ENCODE measurements at places on chromosomes 11 and 22.

- no peak for DNase-seq
Observed at GRCh38 chr11:16226245-16226644, 130.1 kb downstream of the SOX6 start.

- no peak for DNase-seq
Observed at GRCh38 chr11:115042002-115042401, 363.7 kb downstream of the NXPE2 start.

GRCh38 chr11:36239636-36240035 lies 49.6 kb downstream of the COMMD9 start:
- no peak for DNase-seq

DNA sequence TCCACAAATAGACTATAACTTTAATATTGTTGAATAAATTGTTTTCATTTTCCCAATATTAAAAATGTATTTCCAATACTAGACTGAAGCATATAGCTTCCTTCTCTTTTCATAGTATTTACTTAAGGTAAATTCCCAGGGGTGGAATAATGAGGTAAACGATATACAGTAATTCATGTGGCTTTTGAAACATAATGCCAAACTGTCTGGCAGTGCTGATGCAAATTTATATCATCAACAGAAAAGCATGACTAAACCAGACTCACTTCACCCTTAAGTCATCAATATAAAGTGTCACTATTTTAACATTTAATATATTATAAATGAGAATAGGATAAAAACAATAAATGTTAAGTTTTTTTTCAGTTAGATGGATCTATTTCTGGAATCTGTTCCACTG lies 13.6 kb downstream of the C2CD3 start:
- no peak for DNase-seq

GRCh38 chr11:123195188-123196059 lies at the start of gene CLMP:
Gene CLMP, minus strand, starts transcription at chr11:123195248. Its CDS starts 308 bp downstream, at chr11:123194940.
- peak; percentile 85 for DNase-seq

DNA sequence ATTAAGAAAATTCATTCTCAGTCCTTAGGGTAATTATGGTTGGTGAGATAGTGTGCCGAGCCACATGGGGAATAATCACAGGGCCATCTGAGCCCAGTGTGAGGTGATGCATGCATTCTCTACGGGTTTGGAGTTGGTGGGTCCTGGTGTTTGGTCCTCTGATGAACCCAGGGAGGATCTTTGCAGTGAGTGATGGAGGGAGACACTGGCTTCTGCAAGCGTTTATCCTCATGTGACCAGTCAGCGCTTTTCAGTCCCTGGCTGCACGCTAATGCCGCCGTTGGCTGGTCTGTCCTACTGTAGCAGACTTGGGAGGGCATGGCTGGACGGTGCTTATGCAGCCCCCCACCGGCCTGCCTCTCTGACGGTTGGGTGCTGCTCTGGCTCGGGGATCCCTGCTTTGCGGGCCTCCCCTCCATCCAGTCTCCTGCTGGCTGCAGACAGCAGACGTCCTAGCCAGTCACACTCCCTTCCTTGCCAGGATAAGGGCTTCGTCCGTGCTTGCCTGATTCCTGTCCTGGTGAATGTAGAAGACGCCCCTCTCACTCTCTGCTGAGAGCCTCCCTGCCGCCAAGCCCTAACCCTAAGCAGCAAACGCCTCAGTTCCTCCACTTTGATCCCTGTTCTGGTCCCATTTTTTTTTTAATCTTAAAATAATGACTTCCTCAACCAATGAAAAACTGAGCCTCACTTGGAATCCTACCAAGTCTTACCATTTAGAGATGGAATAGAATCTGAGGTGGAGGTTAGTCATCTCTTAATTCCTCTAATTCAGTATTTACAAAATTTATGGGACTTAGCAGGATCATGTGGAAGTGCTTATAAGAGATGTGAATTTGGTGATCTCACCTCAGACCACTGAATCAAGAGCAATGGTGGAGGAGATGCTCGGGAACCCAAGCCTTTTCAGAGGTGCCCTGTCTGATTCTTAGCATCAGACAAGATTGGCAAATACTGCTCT lies 143.7 kb upstream of the SORL1-AS1 start:
- no peak for DNase-seq

DNA sequence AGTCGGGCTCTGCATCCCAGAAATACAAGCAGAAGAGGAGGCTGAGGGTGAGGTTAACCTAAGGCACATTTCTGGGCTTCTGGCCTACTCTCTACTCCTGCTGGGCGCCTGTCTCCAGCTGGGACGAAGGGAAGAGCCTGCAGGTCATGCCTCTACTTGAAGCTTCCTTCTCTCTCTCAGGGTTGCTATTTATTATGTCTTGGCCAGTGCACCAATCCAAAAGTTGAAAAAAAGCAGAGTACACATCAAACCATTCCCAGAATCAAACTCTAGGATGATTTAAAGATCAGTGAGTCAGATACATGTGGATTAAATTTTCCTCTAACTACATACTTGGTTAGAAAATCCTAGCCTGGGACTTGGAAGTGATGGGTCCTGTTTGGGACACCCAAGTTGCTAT lies 60.2 kb upstream of the CDON start:
- no peak for DNase-seq

DNA sequence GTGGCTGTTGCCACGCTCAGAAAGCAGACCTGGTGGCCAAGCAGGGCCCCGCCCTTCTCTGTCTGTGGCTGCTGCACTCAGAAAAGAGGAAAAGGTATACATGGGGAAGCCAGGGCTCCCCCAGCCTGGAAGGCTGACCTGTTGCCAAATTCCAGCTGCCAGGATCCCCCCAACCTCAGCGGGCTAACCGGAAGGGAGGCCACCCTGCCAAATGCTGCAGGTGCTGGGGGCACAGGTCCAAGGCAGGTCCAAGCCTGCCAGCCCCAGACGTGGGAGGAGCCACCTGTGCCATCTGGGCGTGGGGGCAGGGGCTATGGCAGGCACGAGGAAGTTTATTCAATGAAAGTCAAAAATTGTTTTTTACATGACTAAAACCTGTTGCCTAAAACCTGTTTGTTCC lies 2.6 kb downstream of the NPTXR start:
- DNase-seq, result no peak

- no peak for DNase-seq
Observed at GRCh38 chr11:31582697-31583096, 73.1 kb downstream of the ELP4 start.

DNA sequence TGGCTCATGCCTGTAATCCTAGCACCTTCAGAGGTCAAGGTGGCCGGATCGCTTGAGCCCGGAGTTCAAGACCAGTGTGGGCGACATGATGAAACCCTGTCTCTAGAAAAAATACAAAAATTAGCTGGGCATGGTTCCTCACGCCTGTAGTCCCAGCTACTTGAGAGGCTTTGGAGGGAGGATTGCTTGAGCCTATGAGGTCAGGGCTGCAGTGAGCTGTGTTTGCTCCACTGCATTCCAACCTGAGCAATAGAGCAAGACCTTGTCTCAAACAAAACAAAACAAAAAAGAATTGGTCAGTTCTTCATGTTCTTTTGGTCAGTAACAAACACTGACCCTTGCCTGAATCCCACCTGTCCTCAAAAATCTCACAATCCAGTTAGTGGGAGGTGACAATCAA lies 36.7 kb upstream of the VSTM5 start:
- DNase-seq, result no peak

- DNase-seq, result no peak
Observed at GRCh38 chr11:12137005-12137690, 26.8 kb downstream of the MICAL2 start.

GRCh38 chr11:107467696-107468095 lies 10.1 kb upstream of the CWF19L2 start:
- DNase-seq, result no peak

- no peak for DNase-seq
Observed at GRCh38 chr11:68684385-68685356, at the start of gene GAL. Gene GAL, plus strand, starts transcription at chr11:68684544. Its CDS starts 380 bp downstream, at chr11:68684924.

GRCh38 chr11:91093141-91093540 lies 870.3 kb upstream of the CHORDC1 start:
- DNase-seq, result no peak

DNA sequence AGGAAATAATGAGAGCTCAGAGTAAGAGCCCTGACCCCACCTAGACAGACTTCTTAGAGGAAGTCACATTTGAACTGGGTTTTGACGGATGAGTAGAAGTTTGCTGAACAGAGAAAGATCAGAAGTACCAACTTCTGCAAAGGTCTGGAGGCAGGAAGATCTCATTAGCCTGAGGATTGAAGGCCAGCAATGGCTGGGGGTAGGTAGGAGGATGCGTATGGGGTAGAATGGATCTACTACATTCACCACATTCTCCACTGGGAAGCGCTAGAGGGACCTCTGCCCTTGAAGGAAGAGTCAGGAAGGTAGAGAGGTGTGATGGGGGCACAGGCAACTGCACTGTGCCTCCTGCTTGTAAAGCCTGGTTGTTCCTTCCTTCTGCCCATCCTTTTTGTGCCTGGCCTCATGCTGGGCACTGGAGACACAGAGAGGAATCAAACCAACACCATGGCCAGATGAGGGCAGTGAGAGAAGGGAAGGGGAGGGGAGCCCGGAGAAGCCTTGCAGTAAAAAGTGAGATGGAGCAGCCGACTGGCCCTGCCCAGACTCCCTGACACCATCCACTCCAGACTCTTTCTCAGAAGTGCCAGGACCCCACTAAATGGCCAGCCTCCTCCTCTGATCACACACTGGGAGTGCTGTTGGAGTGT lies 4.9 kb downstream of the TPBGL start:
- DNase-seq, result peak; percentile 21

- DNase-seq, result no peak
Observed at GRCh38 chr11:77207618-77208313, 79.7 kb downstream of the MYO7A start.

- no peak for DNase-seq
Observed at GRCh38 chr11:44507896-44508445, 57.5 kb upstream of the CD82 start.

DNA sequence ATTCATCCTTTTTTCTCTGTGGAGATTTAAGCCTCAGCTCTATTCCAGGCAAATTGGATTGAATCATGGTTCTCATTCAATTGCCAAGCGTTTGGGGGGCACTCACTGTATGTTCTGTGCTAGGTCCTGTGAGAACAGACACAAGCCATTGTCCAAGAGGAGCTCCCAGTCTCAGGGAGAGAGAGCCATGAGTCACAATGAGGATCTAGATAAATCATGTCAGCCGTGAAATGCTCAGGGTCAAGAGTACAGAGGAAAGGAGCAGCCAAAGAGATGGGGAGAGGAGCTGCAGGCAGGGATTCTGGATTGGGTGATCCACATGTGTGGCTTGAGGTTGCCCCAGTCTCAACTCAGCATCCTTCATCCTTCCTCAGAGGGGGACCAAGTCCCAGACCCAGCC lies 93.6 kb downstream of the FEZ1 start:
- DNase-seq, result no peak

DNA sequence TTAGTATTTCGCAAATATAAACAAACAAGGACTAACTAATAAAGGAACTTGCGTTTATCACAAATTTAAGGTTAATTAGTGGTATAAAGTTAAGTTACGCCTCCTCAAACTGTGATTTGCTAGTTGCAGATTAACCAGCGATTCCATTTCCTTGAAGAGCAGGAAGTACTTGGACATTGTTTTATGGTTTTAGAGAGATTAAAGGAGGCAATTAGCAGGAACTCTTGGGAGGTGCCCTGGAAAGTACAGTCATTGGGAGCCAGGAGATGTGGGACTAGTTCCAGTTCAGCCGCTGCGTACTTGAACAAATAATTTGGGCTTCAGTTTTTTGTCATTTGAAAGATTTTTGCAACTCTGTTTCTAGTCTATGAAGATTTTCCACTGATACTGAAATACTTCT lies 3.3 kb downstream of the FAM118B start:
- DNase-seq, result no peak

GRCh38 chr11:93370260-93370659 lies 39.7 kb downstream of the DEUP1 start:
- DNase-seq, result no peak

DNA sequence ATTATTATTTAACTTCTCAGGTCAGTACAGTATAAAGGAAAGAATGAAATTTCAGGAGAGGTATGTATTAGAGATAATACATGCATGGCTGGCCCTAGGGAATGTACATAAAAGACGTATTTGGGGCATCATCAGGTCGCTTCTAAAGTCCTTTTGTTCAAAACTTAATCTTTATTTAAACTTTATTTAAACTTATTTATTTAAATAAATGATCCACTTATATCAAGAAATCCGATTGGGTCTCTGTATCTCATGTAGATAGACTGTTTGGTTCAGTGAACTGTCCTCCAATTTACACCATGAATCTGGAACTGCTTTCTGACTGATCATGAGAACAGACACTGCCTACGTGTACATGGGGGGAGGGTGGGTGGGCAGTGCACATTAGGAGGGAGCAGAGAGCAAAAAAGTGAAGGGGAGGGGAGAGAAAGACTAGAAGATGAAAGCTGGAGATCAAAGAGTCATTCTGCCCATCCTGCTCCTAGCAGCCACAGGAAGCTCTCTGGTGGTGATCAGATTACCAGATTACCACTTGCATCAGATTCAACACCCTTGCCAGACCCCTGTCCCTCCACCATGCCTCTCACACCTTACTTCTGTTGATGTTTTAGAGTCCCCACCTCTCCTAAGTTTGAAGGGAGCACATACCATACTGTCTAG lies 92.1 kb upstream of the MTMR2 start:
- DNase-seq, result no peak

GRCh38 chr22:35313311-35314121 lies 13.8 kb downstream of the TOM1 start:
- DNase-seq, result no peak

- peak; percentile 95 for DNase-seq
Observed at GRCh38 chr11:65606876-65607613, 7.0 kb downstream of the MAP3K11 start.

GRCh38 chr11:76701294-76702040 lies 30.9 kb upstream of the LRRC32 start:
- no peak for DNase-seq

DNA sequence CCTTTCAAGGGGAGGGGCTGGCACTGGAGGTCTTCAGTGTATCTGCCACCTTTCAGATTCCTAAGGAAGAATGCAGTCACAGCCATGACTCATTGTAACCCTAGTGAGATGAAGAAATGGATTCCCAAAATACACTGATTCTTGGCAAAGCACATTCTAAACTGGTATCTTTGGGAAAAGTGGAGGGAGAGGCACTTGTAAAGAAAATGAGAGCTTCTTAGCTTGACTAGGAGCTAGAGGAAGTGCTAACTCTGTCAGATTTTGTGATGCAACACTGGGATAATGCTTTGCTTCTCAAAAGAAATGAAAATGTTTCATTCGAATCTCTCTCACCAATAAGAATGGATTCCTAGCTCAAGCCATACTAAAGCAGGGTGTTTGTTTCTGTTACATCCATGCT lies 14.3 kb downstream of the NRIP3 start:
- DNase-seq, result no peak

- peak; percentile 10 for DNase-seq
Observed at GRCh38 chr22:20650294-20651207, 123.4 kb upstream of the SERPIND1 start.

DNA sequence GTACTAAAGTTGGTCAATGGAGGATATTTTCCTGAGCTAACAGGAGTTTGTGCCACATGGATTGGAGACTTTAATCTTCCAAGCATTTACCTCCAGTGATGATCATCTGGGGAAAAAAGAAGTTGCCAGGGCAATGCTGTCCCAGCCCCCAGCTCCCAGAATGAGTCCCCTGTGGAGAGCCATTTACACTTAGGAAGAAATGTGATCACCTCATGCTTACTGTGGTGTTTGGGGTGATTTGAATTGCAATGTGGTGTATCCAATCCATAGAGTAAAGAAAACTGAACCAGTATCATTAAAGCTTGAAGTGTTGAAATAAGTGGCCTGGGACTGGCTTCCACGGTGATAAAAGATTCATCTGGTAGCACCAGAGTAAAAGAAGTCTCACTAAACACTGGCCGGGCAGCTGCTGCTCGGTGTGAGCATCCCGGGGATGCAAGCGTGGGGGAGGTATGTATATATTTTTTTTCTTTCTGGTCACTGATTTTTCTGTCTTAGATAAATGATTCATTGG lies 117.2 kb upstream of the NTM start:
- DNase-seq, result no peak
